Naive thymus-derived CD8-positive, alpha-beta T cell (primary cell): ENCODE measurements at places on chromosomes 1 and 21. TPM values are rescaled to one million over a fixed set of nuclear protein-coding genes. Genes with fewer than 3 reads are reported as not detected.

DNA sequence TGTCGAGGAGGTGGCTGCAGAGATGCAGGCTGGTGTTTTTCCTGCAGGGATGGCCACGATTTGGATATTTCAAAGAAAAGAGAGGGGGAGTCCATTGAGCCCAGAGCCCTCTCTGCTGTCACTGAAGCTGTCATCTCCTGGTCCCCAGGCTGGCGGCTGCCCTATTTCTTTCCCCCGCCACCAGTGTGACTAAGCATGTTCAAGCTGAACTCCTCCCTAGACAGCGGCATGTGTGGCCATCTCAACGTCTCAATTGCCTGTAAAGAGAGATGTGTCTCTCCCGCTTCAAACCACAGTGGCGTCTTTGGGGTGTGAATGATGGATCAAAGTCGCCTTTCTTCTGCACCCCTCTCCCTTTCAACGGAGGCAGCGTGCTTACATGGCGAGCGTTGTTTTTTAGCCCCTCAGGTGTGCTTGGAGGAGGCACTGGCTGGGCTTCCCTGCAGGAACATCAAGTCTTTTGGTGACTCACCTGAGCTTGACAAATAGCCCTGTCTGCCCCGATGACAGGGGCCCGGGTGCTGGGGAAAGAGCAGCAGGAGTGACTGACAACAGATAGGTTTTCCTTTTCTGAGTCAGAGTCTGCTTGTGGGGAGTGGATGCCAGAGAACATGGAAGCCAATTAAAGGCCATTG lies 346.4 kb upstream of the AJAP1 start:
- DNase-seq, result no peak

EFNA3 gene
- 1.2 TPM for total RNA-seq

GRCh38 chr1:25831569-25832196 lies 11.9 kb downstream of the MTFR1L start:
- DNase-seq, result no peak

GRCh38 chr21:31564439-31564838 lies 95.1 kb upstream of the SOD1 start:
- no peak for DNase-seq

GRCh38 chr1:185813401-185813979 lies 79.3 kb downstream of the HMCN1 start:
- no peak for DNase-seq

GRCh38 chr21:25562660-25563059 lies 44.6 kb downstream of the MRPL39 start:
- no peak for DNase-seq

DNA sequence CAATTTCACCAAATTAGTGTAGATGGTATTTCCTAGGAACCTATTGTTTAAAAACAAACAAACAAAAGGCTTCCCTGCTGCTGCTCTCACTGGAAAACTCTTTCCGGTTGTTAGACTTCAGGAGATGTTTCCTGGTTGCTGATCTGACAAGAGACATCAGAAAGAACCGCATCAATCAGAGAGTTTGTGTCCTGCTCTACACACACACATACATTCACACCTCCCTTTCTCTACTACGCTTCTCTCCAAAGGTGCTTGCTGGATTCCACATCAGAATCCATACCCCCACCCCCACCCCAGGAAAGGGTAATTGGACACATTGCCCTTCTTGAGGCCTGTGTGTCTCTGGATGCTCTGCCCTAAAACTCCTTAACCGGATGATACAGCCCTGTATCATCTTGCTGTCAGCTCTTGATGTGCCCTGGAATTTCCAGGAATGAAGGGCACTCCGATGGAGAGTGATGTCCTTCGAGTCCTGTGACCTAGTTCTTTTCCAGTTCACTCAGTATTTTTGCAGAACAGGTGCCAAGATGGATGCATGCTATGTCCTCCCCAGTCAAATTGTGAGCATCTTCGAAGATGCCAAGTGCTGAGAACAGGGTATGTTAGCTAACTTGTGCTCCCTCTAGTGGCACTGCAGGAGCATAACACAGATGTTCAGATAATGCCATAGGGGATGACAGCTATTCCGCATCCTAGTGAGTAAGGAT lies 113.7 kb upstream of the SLC35F3 start:
- DNase-seq, result peak; percentile 11

- DNase-seq, result no peak
These were observed 50.8 kb downstream of the CAPN9 start for GRCh38 chr1:230797942-230798365.
